Stimulated activated naive CD4-positive, alpha-beta T cell treated with Interleukin-2 at 50 U/mL for 16 hours (primary cell): ENCODE measurements at places on chromosomes 4 and X.

DNA sequence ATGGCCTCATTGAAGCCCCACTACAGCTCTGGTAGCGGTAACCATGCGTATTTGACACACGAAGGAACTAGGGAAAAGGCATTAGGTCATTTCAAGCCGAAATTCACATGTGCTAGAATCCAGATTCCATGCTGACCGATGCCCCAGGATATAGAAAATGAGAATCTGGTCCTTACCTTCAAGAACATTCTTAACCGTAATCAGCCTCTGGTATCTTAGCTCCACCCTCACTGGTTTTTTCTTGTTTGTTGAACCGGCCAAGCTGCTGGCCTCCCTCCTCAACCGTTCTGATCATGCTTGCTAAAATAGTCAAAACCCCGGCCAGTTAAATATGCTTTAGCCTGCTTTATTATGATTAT, 876 bp downstream of the HPRT1 start:
- no peak for DNase-seq

DNA sequence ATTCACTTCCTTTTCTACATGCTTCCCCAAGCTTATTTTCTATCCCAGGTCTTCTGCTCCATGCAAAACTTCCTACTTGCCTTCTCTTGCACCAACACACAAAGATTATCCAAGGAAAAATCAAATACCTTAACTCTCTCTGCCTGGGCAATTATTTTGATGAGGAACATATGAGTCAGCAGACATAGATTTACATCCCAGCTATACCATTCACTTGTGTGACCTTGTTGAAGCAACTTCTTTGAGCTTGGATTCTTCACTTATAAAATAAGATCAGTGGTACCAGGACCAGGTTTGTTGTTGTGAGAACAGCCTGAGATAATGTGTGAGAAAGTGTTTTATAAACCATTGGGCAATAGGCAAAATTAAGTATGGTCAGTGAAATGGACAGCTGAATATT, 39.1 kb upstream of the TMEM192 start:
- no peak for DNase-seq

DNA sequence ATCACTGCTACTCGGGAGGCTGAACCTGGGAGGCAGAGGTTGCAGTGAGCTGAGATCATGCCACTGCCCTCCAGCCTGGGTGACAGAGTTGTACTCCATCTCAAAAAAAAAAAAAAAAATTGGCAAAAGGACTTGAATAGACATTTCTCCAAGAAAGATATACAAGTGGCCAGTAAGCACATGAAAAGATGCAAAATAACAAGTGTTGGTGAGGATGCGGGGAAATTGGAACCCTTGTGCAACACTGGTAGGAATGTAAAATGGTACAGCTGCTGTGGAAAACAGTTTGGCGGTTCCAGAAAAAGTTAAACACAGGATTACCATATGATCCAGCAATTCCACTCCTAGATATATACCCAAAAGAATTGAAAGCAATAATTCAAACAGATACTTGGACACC, 19.4 kb downstream of the RBM10 start:
- no peak for DNase-seq

GRCh38 chr4:182671231-182671630, 246.0 kb downstream of the DCTD start:
- no peak for DNase-seq

- no peak for DNase-seq
Measured at GRCh38 chrX:119696251-119696890, 3.4 kb upstream of the SEPTIN6 start.

- no peak for DNase-seq
Measured at GRCh38 chr4:86247320-86247719, 112.5 kb downstream of the MAPK10 start.

DNA sequence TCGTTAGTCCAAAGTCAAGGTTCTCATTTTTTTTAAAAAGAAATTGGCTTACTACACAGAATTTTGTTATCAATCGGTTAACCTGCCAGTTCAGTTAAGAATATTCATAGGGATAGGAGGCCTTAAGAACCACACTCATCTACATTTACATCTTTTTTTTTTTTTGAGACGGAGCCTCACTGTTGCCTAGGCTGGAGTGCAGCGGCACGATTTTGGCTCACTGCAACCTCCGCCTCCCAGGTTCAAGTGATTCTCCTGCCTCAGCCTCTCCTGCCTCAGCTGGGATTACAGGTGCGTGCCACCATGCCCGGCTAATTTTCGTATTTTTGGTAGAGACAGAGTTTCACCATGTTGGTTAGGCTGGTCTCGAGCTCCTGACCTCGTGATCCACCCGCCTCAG, 33.7 kb downstream of the ABCE1 start:
- DNase-seq: no peak

GRCh38 chr4:36304138-36304681, 22.8 kb downstream of the DTHD1 start:
- no peak for DNase-seq

DNA sequence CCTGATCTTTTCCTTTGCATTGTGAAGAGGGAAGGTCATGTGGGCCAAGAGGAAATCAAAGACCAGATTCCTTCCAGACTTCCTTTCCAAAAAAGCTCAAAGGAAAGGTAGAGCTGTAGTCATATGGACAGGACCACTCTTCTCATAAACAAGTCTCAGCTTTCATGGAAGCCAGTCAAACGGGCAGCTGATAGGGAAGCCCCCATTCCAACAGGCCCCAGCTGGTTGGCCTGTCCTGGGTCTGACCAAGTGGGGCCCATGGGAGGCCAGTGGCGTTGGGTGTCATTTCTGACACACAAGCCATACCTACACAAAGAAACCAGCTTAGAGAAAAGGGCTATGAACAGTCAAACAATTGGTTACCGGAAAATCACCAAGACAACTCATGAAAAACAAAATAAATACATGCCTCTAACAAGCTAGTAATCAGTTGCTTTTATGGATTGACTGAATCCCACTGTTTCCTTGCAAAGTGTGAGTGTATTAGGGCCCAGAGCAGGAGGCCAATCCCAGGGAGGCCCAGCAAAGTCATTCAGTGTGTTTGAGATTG, 149.6 kb upstream of the MAMLD1 start:
- no peak for DNase-seq

DNA sequence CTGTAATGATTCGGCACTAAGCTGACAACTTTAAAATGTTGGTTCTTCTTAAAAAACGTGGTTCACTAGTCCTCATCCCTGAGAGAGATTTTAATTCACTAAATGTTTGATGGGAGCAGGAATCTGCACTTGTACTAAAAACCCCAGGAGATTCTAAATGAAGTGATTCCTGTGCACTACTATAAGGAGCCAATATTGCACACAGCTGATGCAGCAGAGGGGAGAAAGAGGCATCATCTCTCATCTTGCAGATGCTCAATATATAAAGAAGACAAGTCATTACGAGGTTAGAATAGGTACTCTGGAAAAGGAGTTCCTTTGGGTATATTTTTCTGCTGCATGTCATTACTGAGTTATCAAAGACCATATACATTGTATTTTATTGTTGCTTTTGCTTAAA, 207.6 kb upstream of the RASGEF1B start:
- no peak for DNase-seq

DNA sequence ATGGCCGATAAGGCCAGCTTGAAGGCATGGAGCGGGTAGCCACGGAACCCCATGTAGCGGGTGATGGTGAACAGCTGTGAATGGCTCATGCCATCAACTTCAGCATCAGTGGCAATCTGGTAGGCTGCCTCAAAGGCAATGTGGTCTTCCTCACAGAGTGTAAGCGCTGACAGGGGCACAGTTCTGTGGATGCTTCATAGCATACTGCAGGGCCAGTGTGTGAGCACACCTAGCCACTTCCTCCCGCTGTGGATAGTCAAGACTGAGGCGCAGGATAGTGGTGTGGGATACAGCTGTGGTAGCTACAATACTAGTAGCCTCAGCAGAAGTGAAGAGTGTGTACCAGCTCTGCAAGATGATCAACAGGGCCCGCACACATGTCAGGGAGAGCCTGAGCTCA, 40.5 kb downstream of the C4orf33 start:
- DNase-seq: no peak

GRCh38 chr4:153064571-153064970, 128.4 kb downstream of the FHDC1 start:
- no peak for DNase-seq

- no peak for DNase-seq
Measured at GRCh38 chrX:103362474-103362873, 6.2 kb downstream of the TCEAL9 start.

DNA sequence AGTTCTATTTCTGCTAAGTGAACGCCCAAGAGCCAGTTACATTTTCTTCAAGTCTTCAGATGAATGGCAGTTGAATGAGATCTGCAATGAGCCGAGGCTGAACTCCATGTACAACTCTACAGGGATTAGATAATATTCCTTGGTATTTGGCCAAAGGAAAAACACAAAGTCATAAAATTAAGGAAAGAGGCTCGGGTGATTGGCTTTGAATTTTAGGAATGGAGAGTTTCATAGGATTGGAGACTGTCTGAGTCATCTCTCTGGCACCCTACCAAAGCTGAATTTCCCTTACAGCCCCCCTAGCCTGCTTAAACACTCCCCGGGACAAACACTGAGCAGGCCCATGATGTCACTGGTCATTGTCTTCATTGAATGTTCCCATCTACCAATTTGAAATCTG, 188.0 kb upstream of the C1QTNF7 start:
- no peak for DNase-seq

GRCh38 chr4:100372432-100372831, 145.4 kb downstream of the EMCN start:
- DNase-seq: no peak

GRCh38 chr4:186104114-186104889, at the start of gene FAM149A:
Gene FAM149A (plus strand): TSS chr4:186104704.
- peak; percentile 19 for DNase-seq

DNA sequence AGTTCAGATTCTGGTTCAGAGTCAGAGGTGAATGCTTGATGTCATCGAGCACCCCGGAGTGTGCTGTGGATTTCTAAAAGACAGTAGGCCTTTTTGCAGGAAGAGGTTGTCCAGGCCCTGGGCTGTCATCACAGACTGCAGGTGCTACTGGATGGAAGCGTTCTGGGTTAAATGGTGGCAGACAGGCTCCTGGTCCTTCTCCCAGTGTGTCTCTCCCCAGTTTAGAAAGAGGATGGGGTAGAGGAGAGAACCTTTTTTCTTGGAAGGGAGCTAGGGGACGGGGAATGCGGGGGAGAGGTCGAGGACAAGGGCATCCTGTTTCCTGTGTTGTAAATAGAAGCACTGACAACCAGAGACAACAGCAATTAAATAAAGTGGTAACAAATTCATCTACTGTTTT, 102.3 kb upstream of the NUDT6 start:
- DNase-seq: no peak

GRCh38 chr4:173235050-173235449, 66.4 kb downstream of the GALNT7 start:
- DNase-seq: no peak

- DNase-seq: no peak
Measured at GRCh38 chr4:112029771-112030171, 115.5 kb upstream of the FAM241A start.
